ENCODE measurements at places on chromosomes 16 and 17. TPM values are rescaled to one million over a fixed set of nuclear protein-coding genes. Genes with fewer than 3 reads are reported as not detected.

SLC6A2 gene
- total RNA-seq: not detected

CHD9NB gene
- total RNA-seq: 0.79 TPM

CLEC19A gene
- total RNA-seq: not detected

EPX gene
- not detected for total RNA-seq

SOX15 gene
- 0.29 TPM for total RNA-seq

KRTAP9-4 gene
- total RNA-seq: not detected

NPIPB9 gene
- total RNA-seq: 2.8 TPM

AIPL1 gene
- total RNA-seq: not detected

PYY gene
- total RNA-seq: not detected

MYH1 gene
- total RNA-seq: not detected

CHRNB1 gene
- 6.0 TPM for total RNA-seq

RPRML gene
- not detected for total RNA-seq

CRHR1 gene
- not detected for total RNA-seq

FBXO31 gene
- total RNA-seq: 35.6 TPM

TEX19 gene
- total RNA-seq: not detected

ITGAL gene
- total RNA-seq: 363 TPM

NOD2 gene
- total RNA-seq: 1.8 TPM

KRT33A gene
- not detected for total RNA-seq

PLCG2 gene
- 16.2 TPM for total RNA-seq

TBC1D3E gene
- 0.24 TPM for total RNA-seq

STUB1 gene
- total RNA-seq: 111 TPM

TP53TG3 gene
- total RNA-seq: not detected

ZP2 gene
- total RNA-seq: not detected

TBC1D3G gene
- total RNA-seq: not detected

EVI2B gene
- 29.8 TPM for total RNA-seq

FBXL20 gene
- 21.4 TPM for total RNA-seq

SPEM2 gene
- total RNA-seq: not detected

EFCAB5 gene
- 1.2 TPM for total RNA-seq

KIF18B gene
- 27.1 TPM for total RNA-seq

RNF157 gene
- 13.9 TPM for total RNA-seq

GLP2R gene
- total RNA-seq: not detected

SLC35G6 gene
- not detected for total RNA-seq

CIITA gene
- total RNA-seq: 11.9 TPM

ADGRG1 gene
- 25.8 TPM for total RNA-seq

RBFOX1 gene
- total RNA-seq: not detected

MRPL27 gene
- total RNA-seq: 88.8 TPM

RHBDF2 gene
- total RNA-seq: 38.2 TPM

HBA2 gene
- not detected for total RNA-seq

CIBAR2 gene
- not detected for total RNA-seq

ARL16 gene
- 19.7 TPM for total RNA-seq

USP10 gene
- total RNA-seq: 143 TPM

STAT5B gene
- 132 TPM for total RNA-seq
